Activated CD8-positive, alpha-beta memory T cell treated with anti-CD3 and anti-CD28 coated beads for 24 hours (primary cell): ENCODE measurements at places on chromosomes 12 and 14.

DNA sequence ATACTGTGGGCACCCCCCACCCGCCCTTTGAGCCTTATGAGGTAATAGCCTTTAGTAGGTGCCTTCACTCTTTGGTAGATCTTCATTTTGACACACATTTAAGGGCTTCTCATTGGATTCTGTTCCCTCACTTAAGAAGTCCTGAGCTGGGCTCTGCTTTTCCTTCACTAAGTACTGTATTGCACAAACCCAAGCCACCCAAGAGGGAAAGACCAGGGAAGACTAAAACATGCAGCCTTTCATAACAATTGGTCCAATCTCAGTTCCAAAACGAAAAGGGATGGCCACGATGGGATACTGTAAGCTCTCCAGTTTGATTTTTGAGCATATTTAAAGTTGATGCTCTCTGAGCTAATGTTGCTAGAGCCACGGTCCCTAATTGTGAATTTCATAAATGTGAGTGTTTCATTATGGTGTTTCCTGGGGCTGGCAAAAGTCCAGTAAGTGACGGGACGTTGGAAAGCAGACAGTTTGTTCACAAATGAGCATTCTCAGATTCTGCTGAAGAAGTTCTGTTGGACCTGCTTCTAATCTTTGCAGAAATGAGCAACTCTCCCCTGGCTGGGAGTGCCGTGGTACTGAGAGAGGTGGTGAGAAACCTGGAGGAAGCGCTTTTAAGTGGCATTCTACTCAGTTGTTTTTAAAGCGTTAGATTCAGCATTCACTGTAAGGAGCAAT, 9.4 kb downstream of the SSPN start:
- DNase-seq, result no peak

GRCh38 chr12:69897744-69898143, 72.7 kb downstream of the MYRFL start:
- no peak for DNase-seq

- no peak for DNase-seq
Measured at GRCh38 chr14:30528119-30528518, 30.8 kb upstream of the G2E3 start.

DNA sequence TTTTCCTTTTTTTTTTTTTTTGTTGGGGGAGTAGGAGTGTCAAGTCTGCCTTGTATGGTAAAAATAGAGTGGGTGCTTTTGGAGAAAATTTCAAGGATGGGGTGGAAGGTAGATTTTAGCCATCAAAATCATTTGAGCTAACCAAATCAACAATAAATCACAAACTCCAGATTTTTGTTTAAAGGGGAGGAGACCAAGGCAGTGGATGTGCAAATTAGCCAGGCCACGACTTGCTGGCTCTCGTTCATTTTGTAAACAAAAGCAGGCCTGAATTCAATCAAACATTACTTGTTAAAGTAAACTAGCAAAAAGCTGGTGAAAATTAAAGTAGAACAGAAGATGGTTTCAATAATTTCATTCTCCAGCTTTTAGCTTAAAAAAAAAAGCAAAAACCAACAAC, 387.2 kb downstream of the BMP4 start:
- DNase-seq, result no peak

DNA sequence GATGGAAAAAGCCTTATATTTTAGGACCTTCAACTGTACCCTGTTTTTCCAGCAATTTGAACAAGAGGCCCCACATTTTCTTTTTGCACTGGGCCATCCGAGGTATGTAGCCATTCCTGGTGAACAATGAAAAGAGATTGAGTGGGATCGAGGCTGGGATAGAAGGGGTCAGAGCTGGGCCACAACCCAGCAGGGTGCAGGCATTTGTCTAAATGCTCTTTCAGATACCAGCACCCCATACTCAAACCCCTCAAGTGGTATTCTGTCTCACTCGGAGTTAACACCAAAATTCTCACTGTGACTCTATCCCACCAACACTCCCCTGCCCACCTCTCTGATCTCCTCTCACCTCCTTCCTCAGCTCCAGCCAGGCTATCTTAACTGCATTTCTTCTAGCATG, 26.8 kb downstream of the DUSP6 start:
- DNase-seq, result no peak

- no peak for DNase-seq
Measured at GRCh38 chr12:79557690-79558315, 133.0 kb downstream of the PAWR start.

DNA sequence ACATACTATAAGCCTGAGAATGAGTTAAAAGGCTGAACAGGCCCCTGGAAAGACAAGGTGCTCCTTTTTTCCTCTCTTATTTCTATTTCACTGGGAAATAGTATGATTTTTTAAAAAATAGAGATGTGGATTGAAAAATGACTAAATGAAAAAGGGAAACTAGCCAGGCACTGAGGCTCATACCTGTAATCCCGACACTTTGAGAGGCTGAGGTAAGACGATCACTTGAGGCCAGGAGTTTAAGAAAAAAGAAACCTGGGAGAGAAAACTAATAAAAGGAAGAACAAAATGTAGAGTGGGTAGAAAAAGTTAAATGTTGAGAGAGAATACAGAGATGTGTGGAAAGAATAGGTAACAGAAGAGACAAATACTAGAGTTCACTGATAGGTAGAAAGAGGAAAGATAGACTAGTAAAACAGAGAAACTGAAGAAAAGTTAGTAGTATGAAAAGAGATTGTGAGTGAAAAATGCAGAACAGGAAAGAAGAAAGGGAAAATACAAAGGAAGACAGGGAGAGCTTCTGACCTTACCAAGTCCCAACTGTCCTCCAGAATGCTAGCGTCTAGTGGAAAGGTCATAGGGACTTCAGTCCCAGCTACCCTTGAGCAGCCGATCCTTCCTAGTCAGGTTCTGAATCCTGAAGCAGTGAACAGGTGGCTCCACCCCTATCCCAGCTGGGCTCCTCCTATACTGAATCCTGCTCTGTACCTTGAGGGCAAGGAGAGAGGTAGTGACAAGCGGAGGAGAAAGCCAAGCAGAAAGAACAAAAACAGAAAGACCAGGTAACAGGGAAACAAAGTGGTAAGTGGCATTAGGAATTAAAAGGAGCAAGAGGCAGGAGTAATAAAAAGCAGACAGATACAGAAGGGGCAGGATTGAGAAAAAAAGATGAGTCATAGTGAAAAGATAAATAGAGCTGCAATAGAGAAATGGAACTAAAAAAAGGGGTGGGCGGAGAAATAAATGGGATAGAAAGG, 7.3 kb downstream of the TMEM116 start:
- no peak for DNase-seq
